ENCODE measurements at places on chromosomes 5 and 9. TPM values are rescaled to one million over a fixed set of nuclear protein-coding genes. Genes with fewer than 3 reads are reported as not detected.
A peak's percentile ranks its signal among the peaks of the same experiment; 100 is the strongest.

- no peak for DNase-seq
Measured at GRCh38 chr9:76200315-76200714, 193.9 kb downstream of the RFK start.

DNA sequence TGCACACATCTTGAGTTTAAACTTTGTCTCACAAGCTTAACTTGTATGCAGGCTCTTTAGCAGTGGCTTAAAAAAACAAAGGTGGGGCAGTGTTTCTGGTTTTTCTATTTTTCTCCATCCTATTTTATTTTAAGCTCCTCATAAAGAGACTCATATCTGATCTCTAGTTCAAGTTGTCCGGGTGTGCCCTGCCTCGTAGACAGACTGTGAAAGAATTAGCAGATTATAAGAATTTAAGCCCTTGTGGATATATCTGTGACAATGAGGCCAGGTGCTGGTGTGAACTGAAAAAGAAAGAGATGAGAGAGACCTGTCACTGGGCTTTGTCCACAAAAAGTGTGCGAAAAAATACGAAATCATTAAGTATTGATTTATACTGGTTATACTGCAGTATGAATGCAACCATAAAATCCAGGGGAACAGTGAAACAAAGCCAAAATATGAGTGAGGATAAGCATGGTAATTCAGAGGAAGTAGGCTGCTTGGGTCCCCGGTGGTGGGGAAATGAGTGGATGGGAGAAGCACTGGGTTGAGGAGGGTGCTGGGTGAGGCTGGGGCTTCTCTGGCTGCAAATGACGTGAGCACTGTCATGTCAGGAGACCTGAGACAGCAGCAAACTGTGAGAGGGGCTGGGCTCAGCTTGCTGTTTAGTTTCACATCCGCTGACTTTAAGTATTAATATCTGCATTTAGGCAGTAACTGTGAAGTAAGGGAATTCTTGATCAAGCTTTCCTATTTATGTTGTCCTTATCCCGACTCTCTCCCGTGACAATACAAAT, 179.7 kb upstream of the ANKRD55 start:
- no peak for DNase-seq

GRCh38 chr5:11857391-11857790, 46.9 kb downstream of the CTNND2 start:
- DNase-seq, result no peak

DNA sequence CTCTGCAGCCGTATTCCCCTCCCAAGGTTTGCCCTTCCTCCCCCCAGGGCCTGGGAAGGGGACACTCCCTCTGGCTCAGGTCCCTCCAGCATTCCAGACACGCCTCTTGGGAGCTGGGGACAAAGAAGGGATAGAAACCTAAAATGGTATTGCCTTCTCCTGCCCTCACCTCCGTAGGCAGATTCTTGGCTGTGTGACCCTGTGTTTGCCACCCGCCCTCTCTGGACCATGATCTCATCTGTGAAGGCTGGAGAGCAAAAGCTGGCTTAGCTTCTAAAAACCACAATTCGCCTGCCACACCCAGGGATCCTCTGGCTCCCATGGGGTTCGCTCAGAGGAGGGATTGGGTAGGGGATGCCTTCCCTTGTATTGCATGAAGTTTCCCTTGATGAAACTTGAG, 7.7 kb downstream of the AQP3 start:
- no peak for DNase-seq

DNA sequence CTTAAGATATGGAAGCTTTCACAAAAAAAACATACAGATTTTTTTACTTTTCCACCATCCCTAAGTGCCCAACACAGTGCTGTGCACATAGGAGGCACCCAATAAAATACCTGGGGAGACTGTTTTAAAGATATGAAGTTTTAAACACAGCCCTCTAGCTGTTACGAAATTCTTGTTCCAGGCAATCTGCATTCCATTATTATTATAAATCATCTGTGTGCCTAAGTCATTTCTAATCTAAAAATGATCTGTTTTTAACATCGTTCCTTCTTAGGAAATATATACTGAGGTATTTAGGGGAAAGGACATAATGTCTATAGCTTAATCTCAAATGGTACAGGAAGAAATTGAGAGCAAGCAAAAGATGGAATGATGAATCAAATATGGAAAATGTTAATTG, 32.7 kb upstream of the ISCA1 start:
- no peak for DNase-seq

GRCh38 chr9:30582240-30582639, 1802.2 kb upstream of the ACO1 start:
- DNase-seq, result no peak

DNA sequence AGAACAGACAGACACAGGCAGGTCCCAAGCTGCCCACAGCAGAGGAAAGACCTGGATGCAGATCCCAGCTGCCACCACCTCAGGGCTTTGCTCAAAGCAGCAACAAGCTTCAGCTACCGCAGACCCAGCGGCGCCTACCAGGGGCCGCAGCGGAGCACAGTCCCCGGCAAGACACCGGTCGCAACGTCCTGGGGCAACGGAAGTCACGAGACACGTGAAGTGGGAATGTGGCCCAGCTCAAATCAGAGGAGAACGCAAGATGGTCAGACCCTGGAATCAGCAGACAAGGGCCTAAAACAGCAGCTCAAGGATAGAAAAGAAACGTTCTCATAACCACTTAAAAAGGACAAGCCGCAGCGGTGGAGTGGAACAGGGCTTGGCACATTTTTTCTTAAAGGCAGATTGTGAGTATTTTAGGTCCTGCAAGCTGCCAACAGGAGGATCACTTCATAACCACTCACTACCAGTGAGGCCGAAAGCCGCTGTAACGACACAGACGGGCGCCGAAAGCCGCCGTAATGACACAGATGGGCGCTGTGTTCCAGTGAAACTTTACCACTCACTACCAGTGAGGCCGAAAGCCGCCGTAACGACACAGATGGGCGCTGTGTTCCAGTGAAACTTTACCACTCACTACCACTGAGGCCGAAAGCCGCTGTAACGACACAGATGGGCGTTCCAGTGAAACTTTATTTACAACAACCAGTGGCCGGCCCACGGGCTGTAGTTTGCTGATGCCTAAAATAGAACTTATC, 21.7 kb downstream of the SLC9A3 start:
- DNase-seq, result no peak

GRCh38 chr5:36630201-36631145, 24.1 kb downstream of the SLC1A3 start:
- DNase-seq, result no peak

DNA sequence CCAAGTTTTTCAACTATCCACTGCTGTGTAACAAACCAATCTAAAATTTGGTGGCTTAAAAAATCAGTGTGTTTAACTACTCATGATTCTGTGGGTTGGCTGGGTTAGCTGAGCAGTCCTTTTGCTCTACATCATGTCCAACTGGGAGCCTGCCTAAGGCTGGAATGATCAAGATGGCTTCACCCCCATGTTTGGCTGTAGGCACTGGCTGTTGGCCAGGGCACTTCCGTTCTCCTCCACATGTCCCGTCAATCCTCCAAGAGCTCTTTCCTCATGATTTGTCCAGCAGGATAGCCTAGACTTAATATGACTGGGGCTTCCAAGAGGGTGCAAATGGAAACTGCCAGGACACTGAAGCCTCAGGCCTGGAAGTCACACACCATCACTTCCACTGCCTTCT, 17.0 kb upstream of the TSSK1B start:
- DNase-seq, result no peak

GRCh38 chr9:106653213-106653612, 209.8 kb upstream of the ZNF462 start:
- no peak for DNase-seq

DNA sequence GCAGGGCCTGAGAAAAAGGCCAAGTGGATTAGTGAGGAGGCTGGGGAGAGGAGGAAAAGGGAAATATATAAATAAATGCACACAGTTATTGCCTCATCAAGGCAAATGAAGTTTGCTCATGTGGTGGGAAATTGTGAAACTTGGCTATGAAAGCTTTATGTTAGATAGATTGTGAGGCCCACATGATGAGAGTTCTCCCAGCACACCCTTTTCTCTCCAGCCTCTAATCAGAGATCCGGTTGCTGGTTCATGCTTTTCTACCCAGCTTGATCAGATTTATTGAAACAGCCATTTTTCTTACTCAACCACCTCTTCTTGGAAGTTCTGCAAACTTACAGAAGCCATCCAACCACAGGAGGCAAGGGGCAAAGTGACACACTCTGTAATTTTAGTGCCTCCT, 125.8 kb upstream of the KLF4 start:
- peak; percentile 65 for DNase-seq

DNA sequence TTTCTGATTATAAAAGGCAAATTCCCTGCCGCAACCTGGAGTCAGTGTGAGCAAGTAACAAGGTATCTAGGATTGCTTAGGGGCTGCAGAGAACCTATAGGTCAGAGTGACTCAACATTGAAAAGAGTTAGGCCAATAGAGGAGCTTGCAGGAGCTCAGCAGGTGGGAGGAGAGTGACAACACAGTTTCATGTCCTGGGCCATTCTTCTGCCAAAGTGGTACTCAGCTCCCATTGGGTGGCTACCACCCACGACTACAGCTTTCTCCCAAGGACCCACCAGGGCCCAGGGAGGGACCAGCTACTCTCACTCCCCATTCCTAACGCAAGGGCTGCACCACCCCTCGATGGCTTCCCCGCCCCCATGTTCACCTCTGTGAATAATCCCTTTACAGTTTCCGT, 86.7 kb upstream of the SPATA31C2 start:
- no peak for DNase-seq

GRCh38 chr5:53110156-53110555, 599 bp upstream of the MOCS2 start:
- no peak for DNase-seq

GRCh38 chr9:81427870-81428269, 261.5 kb downstream of the TLE1 start:
- DNase-seq, result no peak

GRCh38 chr9:127543221-127543620, 68.9 kb upstream of the STXBP1 start:
- no peak for DNase-seq

DNA sequence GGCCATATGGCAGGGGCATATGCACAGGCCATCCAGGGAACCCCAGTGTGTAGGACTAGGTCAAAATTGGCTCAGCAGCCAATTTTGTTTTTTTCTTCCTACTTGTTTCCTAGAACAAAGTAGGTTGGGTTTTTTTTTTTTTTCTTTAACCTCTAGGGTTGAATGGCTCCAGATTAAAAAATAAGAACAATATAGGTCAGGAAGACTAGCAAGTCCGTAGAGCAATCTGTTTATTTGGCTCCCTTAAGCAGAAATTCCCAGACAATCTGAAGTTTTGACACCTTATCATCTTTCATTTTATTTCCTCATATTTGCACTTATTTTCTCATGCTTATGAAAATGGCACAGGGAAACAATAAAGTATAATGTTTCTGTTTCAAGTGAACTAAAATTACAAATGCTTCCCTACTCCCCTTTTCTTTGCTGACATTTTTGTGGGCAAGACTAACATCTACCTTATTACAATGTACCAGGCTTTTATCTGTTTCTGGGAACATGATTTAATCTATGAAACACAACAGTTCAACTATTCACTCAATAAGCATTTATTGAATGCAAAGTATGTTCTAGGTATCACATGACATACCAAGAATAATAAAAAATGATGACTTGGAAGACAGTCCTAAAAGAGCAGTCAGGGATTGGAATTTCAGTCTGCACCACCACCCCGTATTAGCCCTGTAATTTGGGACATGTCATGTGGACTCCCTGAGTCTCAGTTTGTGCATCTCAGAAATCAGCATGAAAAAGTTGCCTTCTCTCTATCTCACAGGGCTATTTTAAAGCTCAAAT, 30.5 kb downstream of the TLR4 start:
- no peak for DNase-seq

DNA sequence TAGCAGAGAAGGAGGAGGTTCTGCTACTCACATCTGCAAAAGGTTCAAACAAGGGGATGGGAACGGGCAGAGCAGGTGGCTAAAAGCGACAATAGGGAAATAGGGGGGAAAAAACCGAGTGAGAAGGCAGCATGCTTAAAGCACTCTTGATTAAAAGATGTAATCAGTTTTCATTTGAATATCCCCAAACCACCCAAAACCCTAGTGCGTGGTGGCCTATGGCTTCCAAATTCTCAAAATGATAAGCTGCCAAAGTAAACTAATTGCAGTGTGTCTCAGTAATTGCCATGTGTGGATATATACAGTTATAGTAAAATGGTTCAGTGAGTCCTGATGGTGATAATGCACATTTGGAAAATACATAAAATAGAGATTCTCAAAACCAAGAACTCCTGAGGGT, 315.2 kb upstream of the RFX3 start:
- no peak for DNase-seq

- no peak for DNase-seq
Measured at GRCh38 chr5:63250939-63251338, 672.3 kb downstream of the LRRC70 start.

DNA sequence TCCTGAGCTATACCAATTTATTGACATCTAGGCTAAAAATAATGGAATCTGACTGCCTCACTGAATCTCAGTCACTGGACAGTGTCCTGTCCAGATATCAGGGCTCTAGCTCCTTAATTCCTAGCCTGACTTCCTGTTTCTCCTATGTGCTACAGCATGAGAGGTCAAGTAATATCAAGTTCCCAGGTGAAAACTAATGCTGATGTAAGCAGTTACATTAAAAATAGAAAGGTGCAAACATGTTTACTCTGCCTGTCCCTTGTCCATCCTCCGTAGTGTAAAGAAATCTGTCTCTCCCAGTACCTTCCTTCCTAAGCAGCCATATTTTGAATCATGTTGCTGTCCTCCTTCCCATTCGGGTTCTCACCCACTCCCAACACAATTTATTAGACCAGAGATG, 145.9 kb upstream of the GHR start:
- DNase-seq, result no peak

GRCh38 chr9:87716141-87716540, 9.8 kb upstream of the CTSL start:
- peak; percentile 56 for DNase-seq

DNA sequence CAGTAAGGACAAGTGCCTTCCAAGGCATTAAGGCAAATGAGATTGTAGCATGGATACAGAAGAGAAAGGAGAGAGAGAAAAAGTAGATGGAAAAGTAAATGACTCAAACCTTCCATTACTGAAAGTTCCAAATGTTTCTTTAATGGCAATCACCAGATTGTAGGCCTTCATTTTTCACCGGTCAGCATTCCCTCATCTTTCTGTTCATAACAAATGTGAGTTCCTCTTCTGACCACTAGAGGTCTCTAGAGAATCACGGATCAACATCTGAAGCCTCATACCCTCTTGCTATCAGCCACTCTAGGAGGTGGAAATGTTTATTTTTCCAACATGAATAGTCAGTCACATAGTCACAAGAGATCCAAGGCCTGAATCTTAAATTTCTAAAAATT, 73.6 kb upstream of the RPS23 start:
- DNase-seq, result peak; percentile 75

GRCh38 chr9:38656896-38657295, 36.5 kb upstream of the ANKRD18A start:
- no peak for DNase-seq

PCDHGB5 gene
- 0.30 TPM for polyA plus RNA-seq

ADRA1B gene
- 3.5 TPM for polyA plus RNA-seq

PCDHGA12 gene
- polyA plus RNA-seq, result 0.66 TPM

SPOCK1 gene
- 10.0 TPM for polyA plus RNA-seq

DEPDC1B gene
- polyA plus RNA-seq, result 9.0 TPM

F12 gene
- 49.8 TPM for polyA plus RNA-seq

IL9 gene
- not detected for polyA plus RNA-seq

SOWAHA gene
- polyA plus RNA-seq, result 3.1 TPM

OBP2B gene
- polyA plus RNA-seq, result not detected
